ENCODE measurements at places on chromosomes 6 and 20.

DNA sequence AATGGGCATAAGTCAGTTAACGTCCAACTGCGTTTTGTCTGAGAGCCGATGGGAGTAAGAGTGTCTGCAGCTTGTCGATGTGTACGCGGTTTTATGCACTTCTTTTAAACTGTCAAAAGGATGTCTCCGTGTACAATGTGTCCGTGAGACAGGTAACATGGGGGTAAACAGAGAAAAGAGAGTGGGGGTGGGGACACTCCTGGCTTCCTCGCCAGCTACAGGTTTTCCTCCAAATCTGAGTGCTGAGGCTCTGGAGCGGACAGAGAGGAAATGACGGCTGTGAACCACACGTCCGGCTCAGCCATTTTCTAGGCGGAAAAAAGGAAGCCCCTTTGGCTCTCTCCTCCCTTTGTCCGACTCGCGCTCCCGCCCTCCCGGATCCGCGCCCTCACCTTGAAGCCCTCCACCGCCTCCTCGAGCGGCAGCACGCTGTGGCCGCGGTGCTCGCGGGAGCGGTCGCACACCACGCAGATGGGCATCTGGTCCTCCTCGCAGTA is 916 bp downstream of the TRIM27 start:
- DNase-seq = no peak

DNA sequence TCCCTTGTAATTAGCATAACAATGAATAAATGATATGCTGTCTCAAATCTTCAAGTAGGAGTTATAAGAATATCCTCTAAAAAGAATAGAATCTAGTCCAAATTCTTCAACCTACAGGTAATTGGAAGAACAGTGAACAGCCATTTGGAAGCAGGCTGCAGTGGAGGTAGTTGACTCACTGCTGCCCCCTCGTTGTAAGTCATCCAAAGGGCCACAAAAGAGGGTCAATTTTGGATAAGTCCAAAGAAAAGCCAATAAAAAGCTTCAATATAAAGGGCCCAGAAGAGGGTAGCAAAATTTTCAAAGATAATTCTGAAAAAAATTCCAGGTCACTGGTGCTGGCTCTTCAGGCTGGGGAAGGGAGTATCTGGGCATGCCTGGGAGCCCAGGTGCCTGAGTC is 60.8 kb upstream of the SSTR4 start:
- no peak for DNase-seq

DNA sequence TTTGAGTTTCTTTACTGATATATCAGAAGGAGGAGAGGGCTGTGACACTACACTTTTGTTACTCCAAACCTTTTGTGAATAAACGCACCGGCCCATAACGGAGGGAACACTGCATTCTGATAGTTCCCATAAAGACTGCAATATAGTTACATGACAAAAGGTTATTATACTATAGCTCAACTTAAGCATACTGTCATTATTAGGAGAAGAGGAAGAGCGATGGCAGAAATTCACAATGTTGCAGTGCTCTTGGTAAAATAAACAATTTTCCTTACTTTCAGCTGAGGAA is 2.3 kb upstream of the PDE10A start:
- DNase-seq = no peak

DNA sequence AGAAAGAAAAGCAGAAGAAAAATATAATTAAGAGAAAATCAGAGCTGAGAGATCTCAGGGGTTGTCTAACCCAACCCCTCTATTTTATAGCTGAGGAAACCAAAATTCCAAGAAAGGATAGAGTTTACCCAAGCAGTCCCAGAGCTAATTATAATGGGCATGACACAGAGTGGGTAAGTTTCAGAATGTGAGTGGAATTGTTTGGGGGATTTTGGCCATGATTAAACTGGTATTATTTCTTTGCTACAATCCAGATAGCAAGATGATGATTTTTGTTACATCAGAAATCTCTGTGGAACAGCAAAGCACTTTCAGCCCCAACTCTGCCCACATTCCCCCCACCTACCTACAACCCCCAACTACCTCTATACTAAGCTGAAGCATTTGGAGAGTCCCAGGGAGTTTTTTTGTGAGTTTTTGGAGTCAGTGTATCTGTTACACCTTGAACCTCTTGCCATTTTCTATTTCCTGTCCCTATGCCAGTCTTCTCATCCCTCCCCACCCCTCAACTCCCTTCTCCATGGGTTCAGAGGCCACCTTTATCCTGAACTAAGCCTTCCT is 24.7 kb downstream of the POFUT1 start:
- no peak for DNase-seq

DNA sequence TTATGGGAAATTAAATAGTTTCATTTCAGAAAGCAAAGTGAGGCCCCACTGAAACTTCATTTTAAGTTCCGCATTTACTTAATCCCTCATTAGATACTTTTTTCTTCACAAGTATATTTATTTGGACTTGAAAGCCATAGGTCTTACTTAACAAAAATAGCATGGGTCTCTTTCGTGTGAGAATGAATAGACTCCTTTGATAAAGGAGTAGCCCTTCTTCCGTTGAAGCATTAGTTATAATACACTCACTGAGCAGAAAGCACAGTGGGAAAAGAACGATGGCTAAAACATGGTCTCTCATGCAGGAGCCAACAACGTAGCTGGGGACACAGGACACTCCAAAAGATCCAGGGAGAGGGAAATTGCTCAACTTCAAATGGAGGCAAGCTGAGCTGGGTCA is 130.4 kb downstream of the SLC23A2 start:
- no peak for DNase-seq

GRCh38 chr6:130993292-130993765 is 69.7 kb downstream of the EPB41L2 start:
- DNase-seq = no peak

DNA sequence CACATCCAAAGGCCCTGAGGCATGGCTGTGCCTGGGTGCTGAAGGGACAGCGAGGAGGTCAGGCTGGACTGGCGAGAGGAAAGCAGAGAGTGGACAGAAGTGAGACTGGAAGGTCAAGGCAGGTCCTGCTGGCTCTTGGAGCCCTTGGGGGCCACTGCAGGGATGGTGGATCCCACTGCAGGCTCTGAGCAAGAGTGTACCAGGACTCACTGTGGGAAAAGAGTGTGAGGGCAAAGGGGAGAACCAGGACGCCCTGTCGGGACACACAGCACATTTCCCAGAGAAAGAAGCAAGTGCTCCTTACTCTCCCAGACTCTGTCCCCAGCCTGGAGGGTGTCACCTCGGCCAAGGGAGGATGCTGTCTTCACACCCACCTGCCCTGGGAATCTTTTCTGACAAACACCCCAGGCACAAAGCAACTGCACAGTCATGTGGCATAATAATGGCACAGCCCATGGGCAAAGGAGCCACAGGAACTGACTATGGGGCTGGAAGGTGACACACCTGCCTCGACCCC is 172.3 kb upstream of the CST7 start:
- no peak for DNase-seq

GRCh38 chr6:48701572-48701971 is 590.6 kb upstream of the PTCHD4 start:
- DNase-seq = no peak

DNA sequence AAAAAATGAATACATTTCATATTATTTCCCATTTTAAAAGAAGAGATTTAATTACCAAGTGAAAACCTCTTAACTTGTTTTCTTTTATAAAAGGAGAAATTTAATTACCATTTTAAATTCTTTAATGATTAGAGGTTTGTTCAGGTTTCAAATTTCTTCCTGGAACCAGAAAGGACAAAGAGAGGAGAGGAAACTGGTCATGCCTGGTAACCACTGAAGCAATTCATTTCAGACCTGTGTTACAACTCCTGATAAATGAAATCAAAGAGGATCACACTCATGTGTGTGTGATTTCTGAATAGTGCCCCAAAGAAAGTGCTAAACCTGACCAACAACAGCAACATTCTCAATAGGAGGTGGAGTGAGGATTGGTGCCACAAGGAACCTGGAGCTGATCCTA is 12.6 kb upstream of the SLPI start:
- DNase-seq = no peak

GRCh38 chr20:10591946-10592521 is 81.8 kb downstream of the JAG1 start:
- DNase-seq = no peak

DNA sequence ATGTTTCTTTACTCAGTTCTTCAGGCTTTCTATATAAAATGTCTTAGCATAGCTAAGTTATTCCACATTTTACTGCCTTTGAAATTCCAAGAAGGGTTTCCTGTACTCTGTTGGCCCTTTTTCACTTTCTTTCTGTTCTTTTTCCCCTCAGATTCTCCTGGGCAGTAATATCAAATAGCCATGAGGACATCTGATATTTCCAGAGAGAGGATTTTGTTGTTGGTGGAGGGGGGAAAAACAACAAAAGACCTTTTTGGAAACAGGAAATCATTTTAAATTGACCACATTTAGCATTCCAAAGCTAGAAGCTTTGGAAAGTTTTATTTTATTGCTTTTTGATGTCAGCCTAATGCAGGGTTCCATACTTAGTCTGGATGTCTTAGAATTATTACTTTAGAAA is 445.4 kb downstream of the GJA1 start:
- no peak for DNase-seq

DNA sequence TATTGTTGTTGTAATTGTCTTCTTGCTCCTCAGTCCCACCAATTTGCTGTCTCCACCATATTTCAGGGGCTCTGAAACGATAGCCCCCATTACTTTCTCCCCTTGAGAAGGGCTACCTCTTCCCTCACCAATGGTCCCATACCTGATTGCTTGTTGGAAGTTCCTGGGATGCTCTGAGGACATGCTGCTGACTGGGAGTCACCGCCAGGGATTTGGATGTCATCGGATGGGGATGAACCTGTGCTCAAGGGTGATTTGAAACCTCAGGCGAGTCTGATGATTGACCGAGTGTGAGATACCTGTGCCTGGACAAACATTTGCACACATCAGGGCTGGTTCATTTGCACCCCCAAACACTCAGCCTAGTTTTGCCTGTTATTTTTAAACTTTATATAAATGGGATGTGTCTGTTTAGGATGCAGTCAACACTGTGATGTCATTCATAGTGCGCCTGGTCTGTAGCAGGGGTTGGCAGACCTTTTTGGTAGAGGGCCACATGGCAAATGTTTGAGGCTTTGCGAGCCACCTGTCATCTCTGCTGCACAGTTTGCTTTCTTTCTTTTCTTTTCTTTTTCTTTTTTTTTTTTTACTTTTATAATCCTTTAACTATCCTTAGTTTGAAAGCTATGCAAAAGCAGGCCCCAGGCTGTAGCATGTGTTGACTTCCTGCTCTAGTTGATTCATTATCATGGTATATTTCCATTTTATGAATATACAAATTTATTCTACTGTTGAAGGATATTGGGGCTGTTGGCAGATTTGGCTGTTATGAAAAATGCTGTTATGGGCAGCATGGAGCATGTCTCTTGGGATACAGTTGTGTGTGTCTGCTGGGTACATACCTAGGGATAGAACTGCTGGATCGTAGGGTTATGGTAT is 118.5 kb upstream of the PHACTR3 start:
- no peak for DNase-seq

DNA sequence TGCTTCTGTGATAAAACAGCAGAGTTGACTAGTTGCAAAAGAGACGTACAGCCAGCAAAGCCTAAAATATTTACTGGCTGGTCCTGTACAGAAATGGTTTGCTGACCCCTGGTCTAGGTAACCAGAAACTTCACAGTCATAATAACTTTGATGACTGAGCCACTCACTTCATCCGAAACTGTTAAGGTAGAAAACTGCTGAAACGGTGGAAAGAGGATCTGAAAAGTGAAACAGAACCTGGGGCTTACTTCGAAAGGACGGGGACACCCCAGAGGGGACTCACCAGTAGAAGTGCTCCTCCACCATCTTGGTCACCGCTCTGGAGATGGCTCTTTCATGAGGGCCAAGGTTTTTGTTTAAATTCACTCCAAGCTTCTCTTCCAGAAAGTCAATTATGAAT is 16.4 kb downstream of the FAXC start:
- DNase-seq = no peak

- no peak for DNase-seq
These were observed 9.4 kb downstream of the RAB5IF start for GRCh38 chr20:36614781-36615557.

- DNase-seq = no peak
These were observed 11.6 kb upstream of the PLN start for GRCh38 chr6:118536478-118536877.

DNA sequence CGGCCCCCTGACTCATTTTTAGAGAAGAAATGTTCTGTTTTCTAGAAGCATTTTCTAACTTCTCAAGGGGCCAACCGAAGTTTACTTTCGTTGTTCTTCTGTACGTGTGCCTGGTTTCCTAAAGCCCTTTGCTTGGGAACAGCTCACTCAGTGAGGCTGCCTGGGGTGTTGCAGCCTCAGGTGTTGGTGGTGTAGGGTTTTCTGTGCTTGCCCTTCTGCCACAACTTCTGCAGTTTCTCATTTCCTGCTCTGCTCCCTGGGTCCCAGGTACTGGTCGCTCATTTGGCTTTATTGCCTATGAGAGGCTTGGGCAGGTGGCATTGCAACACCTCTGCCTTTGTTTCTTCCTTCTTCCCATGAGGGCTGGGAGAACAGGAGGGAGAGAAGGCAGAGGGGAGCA is 278.3 kb downstream of the SOX4 start:
- DNase-seq = no peak

DNA sequence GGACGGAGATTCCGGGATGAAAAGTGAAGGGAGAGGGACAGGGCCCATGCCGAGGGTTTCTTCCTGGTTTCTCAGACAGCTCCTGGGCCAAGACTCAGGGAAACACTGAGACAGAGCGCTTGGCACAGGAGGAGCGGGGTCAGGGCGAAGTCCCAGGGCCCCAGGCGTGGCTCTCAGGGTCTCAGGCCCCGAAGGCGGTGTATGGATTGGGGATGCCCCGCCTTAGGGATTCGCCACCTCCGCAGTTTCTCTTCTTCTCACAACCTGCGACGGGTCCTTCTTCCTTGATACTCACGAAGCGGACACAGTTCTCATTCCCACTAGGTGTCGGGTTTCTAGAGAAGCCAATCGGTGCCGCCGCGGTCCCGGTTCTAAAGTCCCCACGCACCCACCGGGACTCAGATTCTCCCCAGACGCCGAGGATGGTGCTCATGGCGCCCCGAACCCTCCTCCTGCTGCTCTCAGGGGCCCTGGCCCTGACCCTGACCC is 55.0 kb upstream of the HLA-A start:
- no peak for DNase-seq

DNA sequence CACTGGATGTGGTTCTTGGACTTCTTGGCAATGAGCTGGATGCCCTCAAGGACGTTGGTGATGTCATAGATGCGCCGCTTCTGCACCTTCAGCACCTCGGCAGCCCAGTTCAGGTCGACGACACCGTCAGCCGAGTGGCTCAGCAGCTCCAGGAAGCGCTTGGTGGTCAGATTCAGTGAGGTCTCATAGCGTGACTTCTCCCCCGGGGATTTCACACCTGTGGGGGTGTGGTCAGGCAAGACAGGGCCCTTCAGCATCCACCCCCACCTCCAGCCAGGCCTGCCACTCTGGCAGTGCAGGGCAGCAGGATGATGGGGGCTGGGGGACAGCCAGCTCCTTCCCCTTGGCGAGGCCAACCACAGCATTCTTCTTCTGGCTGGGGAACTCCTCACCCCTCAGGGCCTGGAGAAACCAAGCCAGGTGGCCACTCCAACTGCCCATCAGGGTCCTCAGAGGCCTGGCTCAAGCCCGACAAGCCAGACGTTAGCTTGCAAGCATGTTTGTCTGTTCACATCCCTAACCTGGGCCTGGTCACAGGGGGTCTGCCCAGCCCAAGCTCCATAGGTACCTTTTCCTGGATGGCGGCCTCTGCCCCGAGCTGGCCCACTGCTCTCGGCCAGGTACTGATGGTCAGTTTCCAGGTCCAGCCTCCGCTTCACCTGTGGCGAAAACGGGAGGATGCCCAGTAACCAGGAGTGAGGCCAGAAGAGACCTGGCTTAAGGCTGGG is 5.7 kb upstream of the NECAB3 start:
- DNase-seq = no peak
